ENCODE measurements at places on chromosomes 12 and 14.

- DNase-seq = no peak
These were observed 32.6 kb downstream of the SIX4 start for GRCh38 chr14:60691383-60692113.

- no peak for DNase-seq
These were observed 4.3 kb upstream of the ZFP36L1 start for GRCh38 chr14:68797121-68797670.

DNA sequence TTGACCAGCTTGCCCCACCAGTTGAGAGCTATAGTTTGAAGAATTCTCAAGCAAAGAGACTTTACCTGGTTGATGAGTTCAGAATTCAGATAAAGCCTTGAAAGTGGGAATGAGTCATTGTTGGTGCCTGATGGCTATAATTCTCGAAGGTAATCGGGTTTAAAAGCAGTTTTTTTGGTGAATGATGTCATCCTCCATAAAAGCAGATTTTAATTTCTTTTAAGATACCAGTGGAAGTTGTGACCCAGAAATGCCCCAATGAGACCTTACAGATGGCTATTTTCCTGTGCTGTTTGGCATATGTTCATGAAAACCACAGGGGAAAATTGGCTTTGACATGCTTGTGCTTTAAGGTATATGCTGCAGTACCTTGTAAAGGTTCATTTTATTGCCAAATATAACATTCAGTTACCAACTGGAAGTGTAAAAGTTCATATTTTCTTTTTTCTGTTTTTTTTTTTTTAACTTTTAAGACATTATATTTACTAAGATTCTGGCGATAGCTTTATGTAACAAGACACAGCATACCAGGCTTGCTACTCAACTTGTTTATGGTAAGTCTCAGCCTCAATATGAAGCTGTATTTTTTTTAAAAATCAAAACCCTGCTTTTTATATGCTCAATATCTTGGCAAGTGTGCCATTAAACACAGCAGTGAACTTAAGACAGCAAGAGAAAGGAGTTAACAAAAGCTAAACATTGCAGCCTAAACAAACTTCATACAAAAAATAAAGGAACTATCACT lies 119.3 kb downstream of the LMNTD1 start:
- no peak for DNase-seq

GRCh38 chr14:80535171-80535570 lies 323.9 kb upstream of the DIO2 start:
- no peak for DNase-seq

DNA sequence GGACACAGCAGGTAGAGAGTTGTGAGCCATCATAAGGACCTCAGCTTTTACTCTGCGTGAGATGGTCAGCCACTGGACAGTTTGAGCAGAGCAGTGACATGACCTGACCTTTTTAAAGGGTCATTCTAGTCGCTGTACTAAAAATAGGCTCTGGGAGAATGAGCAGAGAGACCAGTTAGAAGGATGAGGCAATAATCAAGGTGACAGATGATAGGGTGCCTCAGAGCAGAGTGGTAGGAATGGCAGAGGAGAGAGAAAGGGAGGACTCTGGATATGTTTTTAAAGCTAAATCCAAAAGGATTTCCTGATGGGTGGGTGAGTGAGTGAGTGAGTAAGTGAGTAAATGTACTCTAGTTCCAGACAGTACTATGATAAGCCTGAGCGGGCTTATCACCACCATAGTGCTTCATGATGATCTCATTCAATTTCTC lies 83.6 kb upstream of the ARHGAP5 start:
- no peak for DNase-seq

- DNase-seq = no peak
These were observed 181.8 kb upstream of the MYL2 start for GRCh38 chr12:111102102-111102739.

Measured in stimulated activated CD4-positive, alpha-beta T cell treated with anti-CD3 and anti-CD28 coated beads, Interleukin-1b, Interleukin-23, amount 100 ng/mL, for 1 hour (primary cell).